Neuronal stem cell (in vitro differentiated cells): ENCODE measurements at places on chromosomes 11 and 22.
A peak's percentile ranks its signal among the peaks of the same experiment; 100 is the strongest.

- DNase-seq, result no peak
Observed at GRCh38 chr11:26820739-26821138, 98.9 kb upstream of the SLC5A12 start.

DNA sequence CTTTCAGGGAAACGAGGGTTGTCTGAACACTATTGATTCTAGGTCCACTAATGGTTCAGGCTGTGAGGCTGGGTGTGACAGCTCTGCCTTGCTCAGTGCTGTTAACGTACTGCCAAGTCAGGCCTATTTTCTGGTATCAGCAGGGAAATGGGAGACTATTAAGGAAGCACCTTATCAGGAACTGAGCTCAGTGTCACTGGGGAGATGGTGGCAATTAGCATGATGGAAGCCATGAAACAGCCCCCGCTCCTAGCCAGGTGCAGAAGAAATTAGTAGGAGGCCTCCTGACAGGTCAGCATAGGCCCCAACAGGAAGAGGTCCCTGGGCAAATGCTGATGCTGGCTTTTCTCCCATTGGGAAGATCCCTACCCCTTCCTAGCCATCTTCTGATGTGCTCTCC, 42.6 kb upstream of the LMO2 start:
- DNase-seq, result no peak

DNA sequence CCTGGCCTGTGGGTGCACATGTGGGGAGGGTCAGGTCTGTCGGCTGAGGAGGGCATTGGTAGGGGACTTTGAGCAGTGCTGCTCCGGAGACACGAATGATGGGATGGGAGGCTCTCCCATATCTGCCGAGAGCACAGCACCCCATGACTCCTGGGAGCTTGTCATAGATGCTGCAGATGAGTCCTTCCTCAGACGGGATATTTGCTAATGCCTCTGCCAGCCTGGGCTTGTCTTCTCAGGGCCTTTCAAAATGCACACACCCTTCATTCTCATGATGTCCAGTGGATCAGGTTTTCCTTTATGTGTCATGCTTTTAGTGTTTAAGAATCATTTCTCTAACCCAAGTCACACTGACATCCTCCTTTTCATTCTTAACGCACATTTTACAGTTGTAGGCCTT, 8.1 kb upstream of the RNH1 start:
- DNase-seq, result no peak

- DNase-seq, result peak; percentile 14
Observed at GRCh38 chr11:106218106-106218505, 140.6 kb downstream of the AASDHPPT start.

- no peak for DNase-seq
Observed at GRCh38 chr11:119113716-119114115, 6.6 kb downstream of the C2CD2L start.

DNA sequence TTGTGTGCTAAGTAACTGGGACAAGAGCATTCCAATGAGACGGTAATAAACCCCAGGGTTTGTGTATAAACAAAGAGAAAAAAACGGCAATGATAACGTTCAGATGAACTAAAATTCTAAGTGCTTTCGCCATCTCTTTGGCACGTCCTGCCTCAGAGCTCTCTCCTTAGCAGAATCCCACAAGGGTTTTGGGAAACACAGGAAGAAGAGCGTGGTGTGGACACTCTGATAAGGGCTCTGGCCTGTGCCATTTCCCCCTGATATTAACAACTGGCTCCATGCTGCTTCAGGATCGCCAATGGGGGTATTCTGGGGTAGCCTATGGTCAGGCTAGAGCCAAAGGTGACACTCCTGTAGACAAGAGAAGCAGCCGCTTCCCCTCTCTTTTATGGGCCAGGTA, 18.4 kb downstream of the ABCC8 start:
- no peak for DNase-seq

GRCh38 chr11:117392001-117392690, 64.5 kb downstream of the CEP164 start:
- DNase-seq, result no peak

DNA sequence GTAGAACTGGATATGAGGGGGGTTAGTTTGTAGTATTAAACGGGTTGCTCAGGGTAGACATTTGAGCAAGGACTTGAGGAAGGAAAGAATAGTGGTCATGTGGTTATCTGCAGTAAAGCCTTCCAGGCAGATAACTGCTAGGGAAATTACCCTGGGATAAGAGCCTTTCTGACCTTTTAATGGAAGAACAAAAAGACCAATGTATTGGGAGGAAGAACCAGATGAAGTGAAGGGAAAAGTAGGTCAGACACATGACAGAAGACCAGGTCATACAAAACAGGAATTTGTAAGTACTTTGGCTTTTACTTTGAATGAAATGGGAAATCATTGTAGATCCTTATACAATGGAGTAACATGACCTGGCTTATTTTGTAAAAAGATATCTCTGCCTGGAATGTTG, 241.9 kb upstream of the CTSC start:
- no peak for DNase-seq

DNA sequence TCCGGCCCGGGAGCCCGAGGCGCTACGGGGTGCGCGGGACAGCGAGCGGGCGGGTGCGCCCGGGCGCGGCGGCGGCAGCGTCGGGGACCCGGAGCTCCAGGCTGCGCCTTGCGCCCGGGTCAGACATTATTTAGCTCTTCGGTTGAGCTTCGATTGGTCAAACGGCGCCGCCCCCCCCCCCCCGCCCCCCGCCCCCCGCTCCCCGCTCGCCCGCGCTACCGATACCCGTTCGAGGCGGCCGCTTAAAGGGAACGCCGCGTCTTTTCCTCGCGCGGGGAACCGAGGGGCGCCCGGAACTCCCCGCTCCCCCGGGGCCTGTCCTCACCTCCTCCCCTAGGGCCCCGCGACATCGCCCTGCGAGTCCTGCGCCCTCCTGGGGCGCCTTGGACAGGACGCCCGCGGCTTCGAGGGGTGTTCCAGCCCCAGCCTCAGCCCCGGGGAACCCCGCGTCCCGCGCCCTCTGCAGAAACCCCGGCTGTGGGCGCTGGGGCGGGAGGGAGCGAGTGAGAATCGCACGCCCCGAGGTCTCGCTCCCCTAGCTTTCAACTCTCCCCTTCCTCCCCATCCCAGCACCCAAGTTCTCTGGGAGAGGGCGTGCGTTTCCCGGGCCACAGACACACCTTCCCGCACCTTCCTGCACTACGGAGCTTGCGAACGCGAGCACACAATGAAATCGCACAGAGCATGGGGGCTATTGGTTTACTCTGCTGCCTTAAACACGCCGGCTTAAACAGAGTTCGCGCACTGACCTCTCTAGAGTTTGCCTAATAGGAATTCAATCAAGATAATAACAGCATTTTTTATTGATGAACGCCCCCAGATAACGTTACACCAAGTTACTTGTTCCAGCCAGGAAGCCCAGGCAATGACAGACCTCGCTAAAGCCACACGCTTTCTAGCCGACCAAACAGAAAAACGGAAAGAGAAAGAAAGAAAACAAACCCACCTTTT, at the start of gene BDNF:
Gene BDNF (minus strand): TSS at position 105 of the 951 bp plus-strand sequence. CDS start 41,891 bp downstream, outside the sequence.
- peak; percentile 45 for DNase-seq

DNA sequence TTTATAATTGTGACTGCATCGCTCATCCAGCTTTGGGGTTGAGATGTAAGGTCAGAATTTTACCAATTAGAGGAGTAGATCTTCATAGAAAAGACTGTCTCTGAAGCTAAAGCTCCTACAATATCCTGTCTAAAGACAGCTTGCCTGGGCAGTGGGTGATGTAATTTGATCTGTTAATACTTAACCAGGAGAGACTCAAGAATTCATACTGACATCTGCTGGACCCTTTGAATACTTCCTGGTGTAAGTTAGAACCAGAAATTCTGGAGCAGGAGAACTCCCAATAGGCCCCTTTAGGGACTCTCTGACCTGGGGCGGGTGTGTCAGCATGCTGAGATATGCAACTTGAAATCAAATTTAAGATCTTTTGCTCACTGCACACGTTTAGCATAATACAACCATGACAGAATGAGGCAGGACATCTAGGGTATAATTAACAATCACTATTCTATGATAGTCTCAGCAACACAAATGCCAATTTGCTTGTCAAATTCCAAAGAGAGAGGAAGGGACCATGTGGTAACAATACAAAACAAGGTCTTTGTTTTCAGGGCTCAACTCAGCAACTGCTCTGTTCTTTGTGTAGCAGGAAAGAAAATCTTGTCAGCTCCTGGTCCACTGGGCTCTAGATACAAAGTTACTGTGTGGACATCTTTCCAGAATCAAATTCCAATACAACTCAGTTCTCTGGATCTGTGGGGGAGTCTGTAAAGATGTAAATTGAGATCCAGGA, 143.9 kb downstream of the INSC start:
- DNase-seq, result no peak

DNA sequence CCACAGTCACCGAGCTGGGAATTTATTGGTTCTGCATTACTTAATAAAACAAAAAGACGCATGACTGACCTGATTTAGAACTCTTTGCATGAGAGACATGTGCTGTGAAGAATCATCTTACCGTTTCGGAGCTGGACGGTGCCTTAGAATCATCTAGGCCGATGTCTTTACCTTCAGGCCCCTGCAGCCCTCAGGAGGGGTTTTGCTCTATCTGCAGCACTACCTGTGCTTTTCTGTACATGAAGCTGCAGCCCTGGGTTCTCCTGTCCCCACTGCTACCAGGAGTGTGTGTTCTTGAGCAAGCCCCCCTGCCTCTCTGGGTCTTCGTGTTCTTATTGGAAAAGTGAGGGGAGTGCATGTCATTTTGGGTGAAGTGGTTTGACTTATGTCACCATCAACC, 94.0 kb upstream of the OR4B1 start:
- no peak for DNase-seq
